ENCODE measurements at places on chromosomes 5 and 9.

GRCh38 chr9:117104206-117104605 lies 310.7 kb downstream of the ASTN2 start:
- no peak for DNase-seq

DNA sequence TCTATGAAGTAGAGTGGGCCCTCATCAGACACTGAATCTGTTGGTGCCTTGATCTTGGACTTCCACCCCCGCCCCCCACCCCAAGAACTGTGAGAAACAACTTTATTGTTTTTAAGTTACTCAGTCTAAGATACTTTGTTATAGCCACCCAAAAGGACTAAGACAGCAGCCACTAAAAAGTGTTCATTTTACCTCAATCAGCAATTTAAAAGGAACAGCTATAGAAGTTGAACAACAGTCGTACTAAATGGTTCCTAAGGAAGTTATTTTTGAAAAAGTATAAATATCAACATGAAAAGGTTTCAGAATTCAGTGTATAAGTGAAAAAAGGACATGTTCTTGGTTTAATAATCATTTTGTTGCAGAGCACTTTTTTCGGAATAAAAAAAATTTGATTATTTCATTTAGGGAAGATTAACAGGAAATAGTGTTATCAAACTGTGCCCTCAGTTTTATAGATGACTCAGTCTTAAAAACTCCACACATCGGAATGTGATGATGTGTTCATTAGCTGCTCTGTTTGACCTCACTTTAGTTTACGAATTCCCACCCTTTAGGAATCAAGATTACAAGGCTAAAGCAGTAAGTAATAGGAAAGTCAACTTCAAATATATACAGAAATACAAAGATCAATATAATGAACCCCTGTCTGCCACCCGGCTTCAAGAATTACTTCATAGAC lies 71.2 kb downstream of the MTAP start:
- DNase-seq: no peak

GRCh38 chr5:171714851-171715250 lies 70.8 kb upstream of the SMIM23 start:
- DNase-seq: no peak

DNA sequence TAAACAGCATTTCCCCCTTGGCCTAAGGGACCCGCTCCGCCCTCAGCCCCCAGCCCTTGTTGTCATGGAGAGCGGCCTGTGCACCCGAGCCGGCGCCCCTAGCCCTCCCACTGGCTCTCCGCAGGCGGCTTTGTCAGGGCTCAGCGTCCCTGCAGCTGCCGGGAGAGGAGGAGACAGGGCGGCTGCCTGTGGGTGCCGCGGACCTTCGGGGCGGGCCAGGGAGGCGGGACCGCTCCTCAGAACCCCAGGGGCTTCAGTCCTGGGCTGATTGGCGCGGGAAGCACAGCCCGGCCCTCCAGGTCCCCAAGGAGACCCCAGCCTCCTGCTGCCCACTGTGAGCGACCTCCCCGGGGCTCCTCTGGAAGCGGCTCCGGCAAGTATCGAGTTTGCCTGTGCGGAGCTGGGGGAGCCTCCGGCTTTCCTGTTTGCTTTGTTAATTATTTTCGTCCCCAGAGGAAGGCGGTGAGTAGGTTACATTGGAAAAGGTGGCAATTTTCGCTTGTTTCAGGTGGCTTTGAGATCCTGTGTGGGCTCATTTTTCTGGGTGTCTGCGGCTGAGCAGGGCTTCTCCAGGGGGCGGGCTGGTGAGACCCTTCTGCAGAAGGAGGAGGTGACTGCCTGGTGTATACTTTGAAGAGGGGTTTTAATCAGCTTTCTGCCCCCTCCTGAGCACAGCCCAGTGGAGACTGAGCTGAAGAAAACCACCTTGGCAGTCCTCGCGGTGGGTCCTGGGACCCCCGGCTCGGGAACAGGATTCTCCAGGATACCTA lies at the start of gene FGD3:
Gene FGD3 (plus strand): TSS at position 256 of the 770 bp plus-strand sequence. CDS start 28,734 bp downstream, outside the sequence.
- DNase-seq: peak; percentile 25

- no peak for DNase-seq
Measured at GRCh38 chr5:154251529-154251928, 61.0 kb downstream of the GALNT10 start.

- no peak for DNase-seq
Measured at GRCh38 chr9:115229496-115229895, 111.5 kb upstream of the TNC start.

GRCh38 chr5:82605441-82605973 lies 327.4 kb upstream of the RPS23 start:
- DNase-seq: no peak

DNA sequence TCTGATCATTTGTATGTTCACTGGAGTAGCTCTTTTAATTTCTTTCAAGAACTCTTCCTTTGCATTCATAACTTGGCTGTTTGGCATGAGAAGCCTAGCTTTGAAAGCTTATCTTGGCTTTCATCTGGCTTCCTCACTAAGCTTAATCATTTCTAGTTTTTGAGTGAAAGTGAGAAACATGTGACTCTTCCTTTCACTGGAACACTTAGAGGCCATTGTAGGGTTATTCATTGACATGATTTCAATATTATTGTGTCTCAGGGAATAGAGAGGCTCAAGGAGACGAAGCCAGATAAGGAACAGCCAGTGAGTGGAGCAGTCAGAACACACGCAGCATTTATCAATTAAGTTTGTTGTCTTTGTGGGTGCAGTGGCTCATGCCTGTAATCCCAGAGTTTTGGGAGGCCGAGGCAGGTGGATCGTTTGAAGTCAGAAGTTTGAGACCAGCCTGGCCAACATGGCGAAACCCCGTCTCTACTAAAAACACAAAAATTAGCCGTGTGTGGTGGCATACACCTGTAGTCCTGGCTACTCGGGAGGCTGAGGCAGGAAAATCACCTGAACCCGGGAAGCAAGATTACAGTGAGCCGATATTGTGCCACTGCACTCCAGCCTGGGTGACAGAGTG lies 98.3 kb downstream of the UGCG start:
- no peak for DNase-seq

GRCh38 chr5:153080940-153081339 lies 409.5 kb upstream of the GRIA1 start:
- DNase-seq: no peak

GRCh38 chr5:138901716-138902115 lies 26.6 kb upstream of the LRRTM2 start:
- DNase-seq: no peak

- no peak for DNase-seq
Measured at GRCh38 chr9:92895812-92896436, 18.1 kb upstream of the ZNF484 start.

GRCh38 chr5:43036409-43036808 lies 3.7 kb downstream of the ANXA2R start:
- DNase-seq: no peak

- no peak for DNase-seq
Measured at GRCh38 chr9:130023144-130023787, 19.7 kb downstream of the FNBP1 start.

GRCh38 chr5:52800394-52801213 lies 12.9 kb downstream of the ITGA1 start:
- DNase-seq: peak; percentile 78

- DNase-seq: no peak
Measured at GRCh38 chr9:31302620-31303418, 1081.6 kb upstream of the ACO1 start.

DNA sequence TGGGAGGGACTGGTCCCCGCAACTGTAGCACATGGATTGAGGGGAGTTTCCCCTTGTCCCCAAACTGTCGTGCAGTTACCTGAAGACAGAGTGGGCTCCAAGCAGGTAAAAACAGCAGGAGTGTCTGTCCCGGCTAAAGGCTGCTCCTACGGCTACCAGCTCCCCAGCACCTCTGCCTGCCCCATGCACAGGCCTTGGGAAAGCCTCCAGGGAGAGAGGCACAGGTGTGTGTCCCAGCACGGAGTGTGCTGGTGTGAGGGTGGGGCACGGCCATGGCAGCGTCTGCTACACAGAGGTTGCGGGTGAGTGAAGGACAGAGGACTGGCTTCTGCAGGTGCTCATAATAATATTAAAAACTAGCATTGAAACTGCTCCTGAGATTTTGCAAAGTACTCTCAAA lies 30.4 kb downstream of the STC2 start:
- no peak for DNase-seq

- no peak for DNase-seq
Measured at GRCh38 chr5:179816401-179816795, 4.3 kb upstream of the SQSTM1 start.

- DNase-seq: no peak
Measured at GRCh38 chr5:173648308-173648866, 31.9 kb upstream of the BOD1 start.

- no peak for DNase-seq
Measured at GRCh38 chr5:5290674-5291334, 131.7 kb upstream of the ICE1 start.

DNA sequence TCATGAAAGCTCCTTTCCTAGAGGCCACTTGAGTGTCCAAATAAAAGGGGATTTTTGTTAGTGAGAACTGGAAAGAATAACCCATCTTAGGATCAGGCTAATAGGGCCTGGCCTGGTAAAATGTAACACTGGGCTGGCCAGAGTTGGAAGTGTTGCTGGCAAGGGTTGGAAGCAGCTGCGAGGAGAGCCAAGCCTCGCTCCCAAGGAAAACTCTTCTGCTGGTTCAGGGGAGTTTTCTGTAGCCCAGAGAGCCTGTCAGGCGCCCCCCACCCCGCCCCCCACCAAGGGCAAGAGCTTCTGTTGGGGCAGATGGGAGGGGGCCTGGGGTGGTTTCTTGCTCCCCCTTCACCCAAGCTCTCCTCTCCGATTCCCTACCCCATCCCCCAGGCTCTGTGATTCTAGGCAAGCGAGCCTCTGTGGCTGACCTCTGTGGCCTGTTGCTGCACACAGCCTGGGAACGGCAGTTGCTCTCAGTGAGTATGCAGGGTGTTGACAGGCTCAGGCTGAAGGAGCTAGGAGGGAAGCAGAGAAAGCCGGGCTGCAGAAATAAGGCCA lies 547.8 kb downstream of the CCDC171 start:
- DNase-seq: no peak

DNA sequence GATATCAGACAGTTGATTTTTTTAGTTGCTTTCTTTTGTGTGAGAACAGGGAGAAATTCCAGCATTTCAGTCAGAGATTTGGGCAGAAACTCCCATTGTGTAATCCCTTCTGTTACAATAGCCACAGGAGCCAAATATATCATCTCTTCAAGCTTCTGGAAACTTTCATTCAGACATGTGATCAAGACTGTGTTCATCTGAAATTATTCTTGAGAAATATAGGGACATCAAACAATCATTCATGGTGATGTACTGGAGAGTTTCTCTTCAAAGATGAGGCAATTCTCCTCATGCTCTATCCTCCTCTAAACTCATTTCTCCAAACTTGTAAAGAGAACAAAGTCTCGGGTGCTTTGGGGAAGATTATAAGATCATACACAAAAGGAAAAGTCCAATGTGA lies 35.2 kb upstream of the CSNK1G3 start:
- DNase-seq: no peak

- DNase-seq: no peak
Measured at GRCh38 chr5:4019009-4019769, 423.6 kb downstream of the IRX1 start.

DNA sequence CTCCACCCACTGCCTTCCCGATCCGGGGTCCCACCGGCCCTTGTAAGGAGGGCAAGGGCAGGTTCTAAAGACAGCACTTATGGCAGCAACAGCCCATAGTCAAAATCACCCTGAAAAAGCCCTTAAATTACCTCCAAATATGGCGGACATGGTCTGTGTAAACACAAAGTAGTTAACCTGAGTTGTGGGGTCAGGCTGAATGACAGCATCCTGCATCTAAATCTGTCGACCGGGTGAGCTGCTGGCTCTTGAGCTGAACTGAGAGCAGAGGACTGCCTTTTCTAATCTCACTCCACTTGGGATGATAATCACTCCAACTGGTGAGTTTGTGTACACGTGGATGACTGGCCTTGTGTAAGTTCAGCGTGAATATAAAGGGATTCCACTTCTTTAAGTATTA lies 249.6 kb downstream of the DENND1A start:
- no peak for DNase-seq

DNA sequence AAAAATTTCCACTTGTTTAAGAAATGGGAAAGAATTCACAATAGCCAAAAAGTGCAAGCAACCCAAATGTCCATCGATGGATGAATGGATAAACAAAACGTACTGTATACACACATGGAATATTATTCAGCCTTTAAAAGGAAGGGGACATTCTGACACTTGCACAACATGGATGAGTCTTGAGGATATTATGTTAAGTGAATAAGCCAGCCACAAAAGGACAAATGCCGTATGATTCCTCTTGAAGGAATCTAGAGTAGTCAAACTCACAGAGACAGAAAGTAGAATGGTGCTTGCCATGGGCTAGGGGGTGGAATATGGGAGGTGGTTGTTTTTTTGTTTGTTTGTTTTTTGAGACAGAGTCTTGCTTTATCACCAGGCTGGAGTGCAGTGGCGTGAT lies 3.8 kb upstream of the ATP6V0E1 start:
- DNase-seq: no peak

GRCh38 chr9:93930070-93930469 lies 25.1 kb downstream of the BARX1 start:
- DNase-seq: no peak

- no peak for DNase-seq
Measured at GRCh38 chr5:91189480-91190313, 193.4 kb downstream of the ARRDC3 start.

- no peak for DNase-seq
Measured at GRCh38 chr5:72507231-72507906, at the start of gene ZNF366. Gene ZNF366 (minus strand): TSS chr5:72507410. CDS start chr5:72461496, 45,914 bp downstream.

DNA sequence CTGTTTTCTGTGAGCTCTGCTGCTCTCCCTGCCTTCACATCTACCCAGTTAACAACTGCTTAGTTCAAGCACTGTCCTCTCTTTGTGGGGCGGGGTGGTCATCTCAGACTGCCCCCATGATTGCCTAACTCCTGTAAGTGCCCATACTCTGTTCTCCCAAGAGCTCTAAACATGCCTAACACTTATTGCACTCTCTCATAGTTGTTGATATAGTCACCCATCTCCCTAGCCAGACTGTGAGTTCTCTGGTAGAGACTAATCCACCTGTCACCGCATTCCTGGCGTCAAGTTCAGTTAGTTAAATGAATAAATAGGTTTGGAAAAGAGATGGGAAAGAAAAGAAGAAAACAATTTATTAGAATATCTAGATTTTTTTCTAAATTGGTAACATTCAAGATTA lies 18.3 kb upstream of the MUSK start:
- no peak for DNase-seq

All from kidney capillary endothelial cell (primary cell).